ENCODE measurements at places on chromosomes 6 and 20.

DNA sequence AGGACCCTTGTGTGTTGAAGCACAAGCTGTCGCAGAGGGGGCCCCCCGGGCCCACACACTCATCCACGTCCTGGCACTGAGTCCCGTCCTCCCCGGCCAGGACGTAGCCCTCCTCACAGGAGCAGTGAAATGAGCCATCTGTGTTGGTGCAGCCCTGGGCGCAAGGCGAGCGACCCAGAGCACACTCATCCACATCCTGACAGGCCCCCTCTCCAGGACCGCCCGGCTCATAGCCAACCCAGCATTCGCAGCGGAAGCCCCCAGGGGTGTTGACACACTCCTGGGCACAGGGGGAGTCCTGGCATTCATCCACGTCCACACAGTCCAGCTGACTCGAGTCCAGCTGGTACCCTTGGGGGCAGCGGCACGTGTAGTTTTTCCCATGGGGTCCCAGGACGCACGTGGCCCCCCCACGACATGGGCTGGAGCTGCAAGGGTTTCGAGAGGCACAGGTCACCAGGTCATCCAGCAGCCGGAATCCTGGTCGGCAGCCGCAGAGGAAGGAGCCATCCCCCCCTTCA is 1.2 kb downstream of the CD93 start:
- DNase-seq: no peak

DNA sequence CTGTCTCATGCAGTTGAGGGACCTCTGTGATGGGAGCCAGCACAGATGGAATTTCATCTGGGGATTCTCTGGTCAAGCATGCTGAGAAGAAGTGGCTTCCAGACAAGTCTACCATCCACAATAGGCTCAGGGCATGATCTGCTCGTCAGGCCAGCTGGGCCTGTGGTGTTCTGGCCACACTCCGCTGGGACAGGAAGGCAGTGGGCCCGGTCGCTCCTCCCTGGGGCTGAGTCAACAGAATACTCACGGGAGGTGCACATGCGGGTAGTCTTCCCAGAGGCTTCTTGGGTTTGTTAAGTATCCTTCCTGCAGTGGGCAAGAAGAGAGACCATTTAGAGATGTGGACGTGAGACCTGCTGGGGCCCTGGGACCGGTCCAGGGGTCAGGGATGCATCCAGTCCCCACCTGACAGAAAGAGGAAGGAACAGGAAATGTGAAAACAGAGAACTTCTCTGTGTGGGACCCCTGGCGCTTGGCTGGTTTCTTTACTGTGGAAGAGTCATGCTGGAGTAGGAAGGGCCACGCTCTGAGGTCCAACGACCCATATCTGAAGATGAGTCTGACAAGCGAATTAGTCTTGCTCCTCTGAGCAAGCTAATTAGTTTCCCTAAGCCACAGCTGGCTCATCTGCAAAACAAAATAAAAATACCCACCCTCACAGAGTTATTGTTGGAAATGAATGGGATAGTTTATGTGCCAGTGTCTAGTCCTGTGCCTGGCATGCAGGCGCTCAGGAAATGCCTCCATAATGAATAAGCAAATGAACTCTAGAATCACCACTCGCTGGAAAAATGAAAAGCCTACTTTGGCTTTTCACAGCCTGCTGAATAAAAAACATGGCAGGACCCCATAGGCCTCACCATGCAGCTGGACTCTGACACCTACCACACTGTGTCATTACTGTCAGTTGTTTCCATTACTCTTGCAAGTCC is 67.3 kb downstream of the TRAM2 start:
- no peak for DNase-seq

- DNase-seq: no peak
Measured at GRCh38 chr6:113352029-113352801, 504.9 kb upstream of the MARCKS start.

GRCh38 chr6:166786704-166787293 is 159.7 kb upstream of the RPS6KA2 start:
- DNase-seq: peak; percentile 89

DNA sequence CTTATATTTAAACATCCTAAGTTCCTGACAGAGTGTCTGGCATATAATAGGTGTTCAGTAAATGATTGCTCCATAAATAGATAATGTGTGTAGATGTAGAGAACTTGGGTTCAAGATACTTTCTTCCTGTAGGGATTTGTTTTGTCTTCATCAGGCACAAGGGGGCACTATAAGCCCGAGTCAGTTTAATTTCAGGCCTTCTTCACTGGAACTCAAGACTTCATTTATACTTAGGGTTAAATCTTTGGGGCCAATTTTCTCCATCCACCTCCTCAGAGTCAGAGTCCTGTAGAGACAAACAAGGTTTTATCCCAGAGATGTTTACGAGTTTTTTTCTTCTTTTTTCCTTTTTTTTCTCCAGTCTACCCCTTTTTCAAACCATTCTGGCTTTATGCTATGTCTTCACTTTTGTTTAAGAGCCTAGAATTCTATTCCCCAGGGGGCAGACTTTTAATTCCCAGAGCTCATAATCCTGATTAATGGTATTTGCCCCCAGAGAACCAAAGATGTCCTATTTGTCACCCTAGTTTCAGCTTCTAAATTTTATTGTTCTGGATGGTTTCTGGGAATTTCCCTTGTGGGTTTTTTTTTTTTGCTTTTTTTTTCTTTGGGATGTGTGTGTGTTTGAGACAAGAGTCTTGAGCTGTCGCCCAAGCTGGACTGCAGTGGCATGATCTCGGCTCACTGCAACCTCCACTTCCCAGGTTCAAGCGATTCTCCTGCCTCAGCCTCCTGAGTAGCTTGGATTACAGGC is 88.4 kb downstream of the HFE start:
- peak; percentile 91 for DNase-seq

GRCh38 chr6:9168669-9169068 is 733.3 kb upstream of the SLC35B3 start:
- DNase-seq: no peak

GRCh38 chr6:169145991-169146501 is 107.6 kb downstream of the THBS2 start:
- DNase-seq: no peak

DNA sequence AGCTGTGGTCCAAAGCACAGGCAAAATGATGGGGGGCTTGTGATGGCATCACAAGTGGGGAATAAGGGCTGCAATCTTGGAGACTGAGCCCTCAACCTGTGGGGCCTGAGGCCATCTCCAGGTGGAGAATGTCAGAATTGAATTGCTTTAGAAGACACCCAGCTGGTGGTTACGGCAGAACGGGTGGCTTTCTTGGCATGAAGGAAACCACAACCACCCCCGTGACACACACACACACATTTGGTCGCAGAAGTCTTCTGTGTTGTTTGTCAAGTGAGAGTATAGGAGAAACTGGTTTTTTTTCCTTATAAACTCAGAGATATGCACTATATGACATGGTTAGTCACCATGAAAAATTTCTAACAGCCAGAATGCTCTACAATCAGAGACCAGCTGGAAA is 139.5 kb upstream of the CDH4 start:
- DNase-seq: no peak

DNA sequence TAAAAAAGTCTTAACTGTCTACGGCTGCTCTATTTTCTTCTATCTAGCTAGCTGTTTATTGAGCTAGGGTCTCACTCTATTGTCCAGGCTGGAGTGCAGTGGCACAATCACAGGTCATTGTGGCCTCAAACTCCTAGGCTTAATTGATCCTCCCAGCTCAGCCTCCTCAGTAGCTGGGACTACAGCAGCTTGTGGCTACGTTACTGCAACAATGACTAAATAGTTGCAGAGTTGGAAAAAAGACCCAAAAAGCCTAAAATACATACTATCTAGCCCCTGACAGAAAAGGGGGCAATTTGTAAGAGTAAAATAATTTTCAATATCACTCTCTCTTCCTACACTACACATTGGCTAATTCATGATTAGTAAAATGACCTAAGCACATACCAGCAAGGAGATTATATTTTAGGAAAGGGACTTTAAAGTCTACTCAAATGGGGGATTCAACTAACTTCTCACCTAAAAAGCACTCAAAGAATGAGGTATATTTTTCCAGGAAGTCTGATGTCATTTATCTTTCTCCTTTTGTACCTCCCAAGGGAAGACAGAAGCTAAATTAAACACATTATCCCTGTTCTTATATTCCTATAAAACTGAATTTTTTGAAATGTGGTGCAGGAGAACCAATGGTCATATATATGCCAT is 82.8 kb downstream of the ZMYND8 start:
- no peak for DNase-seq

DNA sequence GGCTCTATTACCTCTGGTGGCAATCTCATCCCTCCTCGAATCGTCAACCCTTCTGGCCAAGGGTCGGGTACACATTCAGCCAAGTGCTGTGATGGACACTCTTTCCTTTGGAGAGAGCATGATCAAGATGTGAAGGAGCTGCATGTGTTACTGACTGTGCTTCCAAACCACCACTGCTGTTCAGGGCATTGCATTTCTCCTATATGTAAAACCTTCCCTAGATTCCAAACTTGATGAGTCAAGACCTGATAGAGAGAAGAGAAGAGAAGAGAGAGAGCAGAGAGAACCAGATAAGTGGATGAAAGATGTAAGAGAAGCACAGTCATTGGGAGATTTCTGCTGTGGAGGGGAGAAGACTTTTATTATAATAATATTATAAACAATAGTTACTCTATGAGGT is 162.2 kb downstream of the KCNQ5 start:
- no peak for DNase-seq

DNA sequence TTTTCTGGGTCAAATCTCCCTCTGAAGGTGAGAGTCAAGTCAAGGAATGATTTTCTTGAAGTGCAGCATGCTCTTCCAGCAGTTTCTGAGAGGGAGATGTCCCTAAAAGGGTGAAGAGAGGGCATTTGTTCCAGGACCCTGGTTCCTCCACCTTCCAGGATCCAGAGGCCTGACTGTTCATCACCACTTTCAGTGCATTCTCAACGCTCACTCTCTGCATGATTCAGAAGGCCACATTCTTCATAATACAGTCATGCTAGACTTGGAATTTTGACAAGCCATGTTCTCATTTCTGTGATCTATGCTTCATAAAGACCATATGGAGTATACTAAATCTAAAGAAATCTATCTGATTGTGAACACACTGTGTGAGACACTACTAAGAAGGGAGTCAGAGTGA is 85.1 kb downstream of the PDE7B start:
- no peak for DNase-seq

DNA sequence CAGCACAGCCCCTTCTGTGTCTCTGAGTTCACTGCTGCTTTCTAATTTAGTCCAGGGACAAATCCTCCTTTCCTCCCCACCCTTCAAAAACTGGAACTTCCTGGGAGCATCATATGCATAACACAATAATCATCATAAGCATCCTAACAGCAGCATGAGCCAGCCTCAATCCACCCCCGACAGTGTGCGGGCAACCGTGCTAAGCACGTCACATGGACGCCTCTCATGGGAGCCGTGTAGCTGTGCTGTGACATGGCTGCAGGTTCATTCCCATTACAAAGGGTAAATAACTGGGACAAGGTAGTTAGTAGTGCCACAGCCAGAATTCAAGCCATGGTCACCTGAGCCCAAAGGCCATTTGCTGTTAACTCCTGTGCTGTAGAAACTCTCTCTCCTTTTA is 24.5 kb upstream of the ULBP3 start:
- DNase-seq: no peak

DNA sequence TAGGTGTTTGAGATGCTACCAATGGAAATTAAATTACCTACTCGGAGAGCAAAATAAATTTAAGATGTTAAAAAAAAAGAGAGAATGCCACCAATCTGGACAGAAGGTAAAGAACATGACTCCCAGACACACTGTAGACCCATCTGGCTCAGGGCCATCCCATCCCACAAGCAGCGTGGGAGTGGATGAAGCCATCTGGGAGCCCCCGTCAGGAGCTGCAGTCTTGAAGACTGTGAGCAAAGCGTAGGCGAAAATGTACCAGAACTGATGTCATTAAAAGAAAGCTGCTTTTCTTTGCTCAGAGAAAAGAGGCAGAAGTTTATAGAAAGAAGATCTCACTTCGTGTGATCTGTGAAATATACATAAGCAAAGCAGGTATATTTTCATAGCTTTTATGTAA is 815.7 kb downstream of the QKI start:
- DNase-seq: no peak

- DNase-seq: no peak
Measured at GRCh38 chr6:107353773-107354382, 105.5 kb downstream of the PDSS2 start.

DNA sequence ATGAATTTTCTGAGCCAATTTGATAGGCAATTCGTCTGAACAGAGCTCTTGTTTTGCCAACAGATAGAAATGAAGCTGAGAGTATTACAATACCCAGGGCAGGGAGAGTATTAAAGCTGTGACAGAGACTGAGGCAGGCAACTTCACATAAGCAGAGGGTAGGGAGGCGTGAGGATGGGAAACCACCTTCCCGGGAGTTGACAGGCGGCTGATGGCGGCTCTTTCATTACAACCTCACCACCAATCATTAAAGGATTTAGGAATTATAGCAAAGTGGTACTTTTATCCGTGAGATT is 73.3 kb downstream of the CD83 start:
- no peak for DNase-seq

- no peak for DNase-seq
Measured at GRCh38 chr6:136609873-136610706, 59.9 kb upstream of the MAP7 start.

GRCh38 chr20:45589725-45590124 is 10.6 kb upstream of the WFDC8 start:
- no peak for DNase-seq

DNA sequence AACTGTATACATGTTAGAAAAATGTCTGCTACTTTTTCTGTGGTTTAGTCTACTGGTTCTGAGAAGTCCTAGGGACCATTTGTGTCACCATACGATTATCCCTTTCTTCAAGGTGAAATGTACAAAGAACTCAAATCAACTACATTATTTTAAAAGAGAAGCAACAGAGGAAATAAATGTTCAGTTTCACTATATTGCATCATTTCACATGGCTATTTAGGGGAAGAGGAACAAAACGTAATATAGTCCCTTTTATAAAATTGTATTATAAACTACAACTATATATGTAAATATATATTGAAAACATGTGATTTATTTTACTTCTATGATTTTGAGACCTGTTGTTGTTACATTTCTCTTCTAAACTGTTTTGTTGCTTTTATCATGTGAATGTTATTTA is 1308.0 kb downstream of the EPHA7 start:
- DNase-seq: no peak

DNA sequence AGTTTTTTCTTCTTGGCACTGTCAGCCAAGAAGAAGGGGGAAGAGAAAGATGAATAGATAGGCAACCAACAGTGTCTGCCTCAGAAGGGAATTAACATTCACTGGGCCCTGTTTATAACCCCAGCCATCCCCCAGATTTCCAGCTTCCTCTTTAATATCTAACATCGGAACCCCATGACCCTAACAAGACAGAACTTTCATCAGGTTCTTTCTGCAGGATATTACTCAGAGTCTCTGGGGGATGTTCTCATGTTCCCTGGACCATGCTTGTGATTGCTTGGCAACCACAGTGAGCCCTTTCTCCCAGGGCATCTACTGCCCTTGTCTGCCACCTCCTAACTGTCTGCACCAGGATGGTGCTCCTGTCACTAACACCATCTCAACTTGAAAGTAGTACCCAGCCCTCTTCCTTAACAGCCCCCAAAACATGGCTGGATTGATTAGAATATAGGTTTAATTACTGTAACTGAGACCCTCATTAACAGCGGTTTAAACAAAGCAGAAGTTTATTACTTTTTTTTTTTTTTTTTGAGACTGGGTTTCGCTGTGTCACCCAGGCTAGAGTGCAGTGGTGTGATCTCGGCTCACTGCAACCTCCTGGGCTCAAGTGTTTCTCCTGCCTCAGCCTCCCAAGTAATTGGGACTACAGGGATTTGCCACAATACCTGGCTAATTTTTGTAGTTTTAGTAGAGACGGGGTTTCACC is 12.0 kb upstream of the PTPN1 start:
- no peak for DNase-seq
